ENCODE measurements at places on chromosomes 1 and 21.

- DNase-seq, result no peak
Measured at GRCh38 chr1:94983171-94983739, 56.3 kb upstream of the CNN3 start.

DNA sequence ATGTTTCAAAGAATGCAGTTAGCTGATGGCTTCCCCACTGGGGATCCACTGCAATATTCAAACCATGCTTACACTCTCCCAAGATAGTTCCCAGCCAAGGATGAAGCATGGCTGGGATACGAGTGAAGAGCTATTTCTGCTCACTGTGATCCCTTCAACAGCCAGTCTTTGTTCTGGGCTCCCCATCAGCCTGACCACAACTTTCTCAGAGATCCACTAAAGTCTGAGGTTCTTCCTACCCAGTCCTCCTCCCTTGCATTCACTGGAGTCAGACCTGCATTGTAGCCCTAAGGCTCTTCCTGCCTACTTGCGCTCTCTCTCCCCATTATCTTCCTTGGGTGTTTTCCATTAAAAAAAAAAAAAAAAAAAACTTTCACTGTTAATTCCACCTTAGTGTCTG lies 101.4 kb downstream of the TTLL7 start:
- no peak for DNase-seq

DNA sequence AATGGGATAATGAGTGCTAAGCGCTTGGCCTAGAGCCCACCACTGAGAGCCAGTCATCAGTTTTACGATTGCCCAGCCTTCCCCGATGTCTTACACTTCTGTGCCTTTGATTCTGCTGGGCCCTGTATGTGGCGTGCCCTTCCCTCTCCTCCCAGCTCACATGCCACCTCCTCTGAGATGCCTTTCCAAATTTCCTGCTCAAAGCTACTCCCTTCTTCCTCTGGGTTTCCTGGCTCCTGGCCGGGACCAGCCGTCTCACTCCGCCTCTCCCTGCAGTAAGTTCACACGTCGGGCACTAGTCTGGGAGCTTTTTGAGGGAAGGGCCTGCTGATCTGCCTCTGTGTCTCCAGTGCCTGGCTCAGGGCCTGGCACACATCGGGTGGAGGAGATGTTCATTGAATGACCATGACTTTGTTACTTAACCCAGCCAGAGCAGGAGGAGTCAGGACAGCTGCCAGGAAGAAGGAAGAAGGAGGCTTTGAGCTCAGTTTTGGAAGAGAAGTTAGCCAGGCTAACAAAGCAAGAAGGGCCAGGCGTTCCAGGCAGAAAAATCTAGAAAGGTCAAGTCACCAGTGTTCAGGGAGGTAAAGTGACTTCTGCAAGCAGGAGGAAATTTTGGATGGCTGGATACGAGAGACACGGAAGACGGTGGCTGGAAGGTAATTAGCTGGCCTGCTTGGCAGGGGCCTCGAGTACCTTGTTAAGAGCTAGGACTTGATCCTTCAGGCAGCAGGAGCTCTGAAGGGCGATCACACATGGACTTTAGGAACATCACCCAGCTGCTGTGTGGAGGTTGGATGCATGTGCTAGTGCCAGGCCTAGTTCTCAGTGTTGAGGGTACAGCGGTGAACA lies 63.6 kb downstream of the EPHB2 start:
- DNase-seq, result no peak

GRCh38 chr1:218164111-218164929 lies 120.8 kb upstream of the RRP15 start:
- no peak for DNase-seq

- no peak for DNase-seq
Measured at GRCh38 chr1:182684116-182684828, at the start of gene RGS8. RGS8 (minus strand) TSS chr1:182684587; CDS start chr1:182669649, 14,938 bp downstream.

- DNase-seq, result no peak
Measured at GRCh38 chr1:6634371-6635052, 9.8 kb downstream of the THAP3 start.

DNA sequence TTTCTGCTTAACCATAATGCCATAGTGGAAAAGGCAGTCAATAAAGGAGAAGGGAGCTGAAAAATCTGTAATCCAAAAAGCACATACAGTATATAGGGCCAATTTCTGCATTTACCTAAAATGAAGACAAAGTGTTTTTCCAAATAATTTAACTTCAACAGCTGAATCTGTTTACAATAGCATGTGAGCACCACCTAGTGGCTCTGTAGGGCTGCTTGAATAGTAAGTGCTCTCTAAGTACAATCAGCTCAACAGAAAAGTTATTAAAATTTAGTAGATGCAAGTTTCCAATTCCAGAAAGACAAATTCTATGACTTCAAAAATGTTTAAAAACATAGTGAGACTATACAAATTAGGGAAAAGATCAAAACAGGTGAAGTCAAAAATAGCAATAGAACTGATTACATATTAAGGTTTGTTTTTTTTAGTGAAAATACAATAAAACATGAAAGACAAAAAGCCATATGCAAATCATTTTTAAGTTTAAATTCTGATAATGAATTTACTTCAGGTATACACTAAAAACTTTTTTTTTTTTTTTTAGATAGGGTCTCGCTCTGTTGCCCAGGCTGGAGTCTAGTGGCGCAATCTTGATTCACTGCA lies 220.0 kb downstream of the SETD4 start:
- DNase-seq, result peak; percentile 50

GRCh38 chr1:203629016-203629506 lies 2.4 kb downstream of the ATP2B4 start:
- DNase-seq, result no peak

DNA sequence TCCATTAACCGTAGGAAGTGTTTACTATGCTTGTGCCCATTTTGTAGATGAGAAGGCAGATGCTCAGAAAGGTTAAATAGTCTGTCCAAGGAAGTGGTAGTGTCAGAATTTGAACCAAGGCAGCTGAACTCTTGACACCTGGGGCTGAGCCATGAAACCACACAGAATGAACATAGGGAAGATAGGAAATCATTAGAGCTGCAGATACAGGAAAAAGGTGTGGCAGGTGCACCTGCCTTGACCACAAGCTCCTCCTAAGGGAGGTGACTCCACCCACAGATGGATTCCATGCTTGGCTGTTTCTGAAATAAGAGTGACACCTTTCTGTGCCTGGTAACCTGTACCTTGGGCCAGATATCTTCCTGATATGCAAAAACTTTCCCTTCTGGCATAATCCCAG lies 69.9 kb upstream of the IGSF21 start:
- no peak for DNase-seq

GRCh38 chr1:190940951-190941350 lies 463.3 kb upstream of the BRINP3 start:
- no peak for DNase-seq

DNA sequence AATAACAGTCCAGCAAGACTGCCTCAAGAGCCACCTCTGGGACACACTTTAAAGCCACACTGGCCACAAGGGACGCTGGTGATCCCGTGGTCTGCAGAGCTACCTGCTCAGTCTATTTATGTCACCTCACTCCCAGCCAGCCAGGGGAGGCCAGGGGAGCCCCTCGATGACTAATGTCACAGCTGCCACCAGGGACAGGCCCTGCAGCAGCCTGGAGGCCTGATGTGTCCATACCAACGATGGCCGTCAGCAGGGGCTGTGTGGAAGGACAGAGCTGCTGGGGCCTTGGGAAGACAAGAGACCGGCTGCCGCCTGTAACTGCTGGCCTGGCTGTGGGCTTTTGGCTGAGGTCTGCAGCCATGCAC lies 71.0 kb downstream of the SIK1 start:
- DNase-seq, result no peak

DNA sequence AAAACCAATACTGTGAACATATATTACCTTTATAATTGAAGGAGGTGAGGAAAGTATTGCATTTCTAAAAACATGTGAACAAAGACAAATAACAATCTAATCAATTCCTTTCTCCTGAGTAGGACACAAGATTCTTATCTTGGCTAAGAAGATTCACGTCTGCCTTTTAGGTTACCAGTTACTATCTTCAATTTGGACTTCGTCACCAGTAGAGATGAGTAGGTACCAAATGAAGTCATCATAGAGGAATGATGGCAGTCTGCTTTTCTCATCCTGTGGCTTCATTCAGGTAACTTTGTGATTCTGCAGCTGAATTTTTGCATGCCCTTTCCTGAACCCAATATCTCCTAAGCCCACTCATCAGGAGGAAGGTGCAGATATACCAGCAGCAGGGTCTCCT lies 32.4 kb downstream of the ASTN1 start:
- no peak for DNase-seq

- DNase-seq, result no peak
Measured at GRCh38 chr1:80282536-80282935, 1276.0 kb upstream of the ADGRL4 start.

DNA sequence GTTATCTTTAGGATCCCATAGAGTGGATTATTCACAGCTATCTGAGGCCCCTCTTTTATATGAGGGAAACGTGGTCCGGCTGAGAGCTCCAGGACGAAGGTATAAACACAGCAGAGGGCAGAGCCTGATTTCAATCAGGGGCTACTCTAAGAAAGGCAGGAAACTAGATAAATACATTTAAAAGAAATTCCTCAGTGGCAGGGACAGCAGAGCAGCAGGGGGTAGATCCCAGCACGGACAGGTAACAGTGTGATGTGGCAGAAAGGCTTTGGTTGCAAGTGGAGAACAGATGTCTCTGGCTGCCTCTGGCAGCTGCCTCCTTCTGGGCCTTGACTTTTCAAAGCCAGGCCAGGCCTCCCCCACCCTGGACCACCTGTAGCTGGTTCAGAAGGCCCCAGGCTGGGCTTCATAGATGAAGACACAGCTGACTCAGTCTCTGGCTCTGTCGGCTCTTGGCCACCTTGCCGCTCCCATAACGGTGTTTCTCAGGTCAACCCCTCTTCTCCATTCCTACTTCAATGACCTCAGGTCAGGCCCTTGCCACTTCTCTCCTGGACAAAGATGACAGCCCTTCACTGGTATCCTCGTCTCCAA lies 43.8 kb downstream of the FAM78B start:
- DNase-seq, result no peak

DNA sequence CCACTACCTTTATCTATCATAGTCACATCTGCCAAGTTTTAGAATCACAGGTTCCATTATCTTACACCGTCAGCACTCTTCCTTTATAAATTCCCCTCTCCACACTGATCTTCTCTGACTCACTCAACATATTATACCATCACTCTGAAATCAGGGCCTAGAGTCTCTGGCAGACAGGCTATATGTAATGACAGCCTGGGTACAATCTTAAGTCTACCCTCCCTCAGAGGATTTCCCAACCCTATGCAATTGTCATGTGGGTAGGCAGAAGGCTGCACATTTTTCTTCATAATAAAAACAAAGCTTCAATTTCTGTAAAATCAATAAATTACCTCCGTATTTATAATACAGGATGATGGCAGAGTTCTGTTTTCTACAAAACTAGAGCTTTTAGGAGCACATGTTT lies 138.0 kb downstream of the RERE start:
- DNase-seq, result no peak

- no peak for DNase-seq
Measured at GRCh38 chr1:221437926-221438325, 304.0 kb downstream of the DUSP10 start.

GRCh38 chr1:153513023-153513422 lies 22.8 kb downstream of the S100A6 start:
- DNase-seq, result no peak

- no peak for DNase-seq
Measured at GRCh38 chr1:230340526-230341161, 85.5 kb downstream of the PGBD5 start.

DNA sequence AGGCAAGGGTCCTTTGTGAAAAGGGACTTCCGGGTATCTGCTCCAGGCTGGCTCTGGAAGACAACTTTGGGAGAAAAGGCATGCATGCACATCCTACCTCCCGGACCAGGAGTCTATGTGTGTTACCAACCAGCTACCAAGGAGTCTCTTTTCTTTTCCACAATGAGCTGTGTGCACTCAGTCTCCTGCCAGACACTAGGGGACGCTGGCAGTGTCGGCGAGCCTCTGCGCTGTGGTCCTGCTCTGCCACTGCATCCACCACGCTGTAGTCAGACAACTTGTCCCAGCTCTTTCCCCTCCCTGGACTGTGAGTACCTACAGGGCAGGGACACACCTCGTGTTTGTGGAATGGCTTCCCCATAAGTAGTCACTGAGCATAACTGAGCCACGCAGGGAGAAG lies 5.1 kb upstream of the SSR2 start:
- DNase-seq, result no peak

DNA sequence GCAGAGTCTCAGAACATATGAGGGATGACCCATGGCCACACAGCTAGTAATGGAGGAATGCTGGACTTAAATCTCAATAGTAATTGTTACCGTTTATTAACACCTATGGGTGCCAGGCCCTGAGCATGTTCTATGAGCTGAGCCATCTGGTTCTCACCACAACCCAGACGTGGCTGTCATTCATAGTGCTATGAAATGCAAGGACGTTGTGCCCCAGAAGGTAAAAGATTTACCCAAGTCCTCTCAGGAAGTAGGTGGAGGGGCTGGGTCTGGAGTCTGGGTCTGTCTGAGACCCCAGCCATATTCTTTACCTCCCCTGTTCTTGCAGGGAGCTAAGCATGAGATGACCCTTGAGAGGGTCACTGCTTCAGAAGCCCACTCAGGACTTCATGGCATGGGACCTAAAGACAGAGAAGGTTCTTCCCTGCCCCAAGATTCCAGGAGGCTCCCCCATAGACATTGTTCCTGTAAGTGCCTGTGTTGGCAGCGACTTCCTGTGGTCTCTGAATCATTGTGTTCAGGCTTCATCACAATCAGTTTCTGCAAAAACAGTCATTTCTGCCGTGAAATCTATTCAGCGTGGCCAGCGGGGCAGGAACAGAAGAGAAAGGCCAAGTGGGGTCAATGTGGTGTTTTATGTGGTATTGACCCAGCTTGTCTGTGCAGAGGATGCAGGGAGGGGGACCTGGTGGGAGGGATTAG lies 475.4 kb downstream of the PTPRU start:
- DNase-seq, result peak; percentile 91

- DNase-seq, result no peak
Measured at GRCh38 chr21:36072453-36073162, 2.8 kb downstream of the CBR1 start.

DNA sequence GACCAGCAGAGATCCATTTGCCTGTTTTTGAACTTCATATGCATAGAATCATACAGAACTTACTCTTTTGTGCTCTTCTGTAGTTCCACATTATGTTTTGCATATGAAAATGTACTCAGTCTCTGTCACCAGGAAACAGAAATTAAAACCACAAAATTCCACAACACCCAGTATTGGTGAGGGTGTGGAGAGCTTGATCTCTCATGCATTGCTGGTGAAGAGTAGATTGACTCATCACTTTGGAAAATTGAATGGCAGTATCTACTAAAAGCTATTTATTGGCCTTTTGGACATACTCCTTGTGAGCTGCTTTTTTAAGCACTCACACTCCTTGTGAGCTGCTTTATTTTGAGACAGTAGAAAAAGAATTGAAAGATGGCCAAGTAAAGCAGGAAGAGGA lies 43.3 kb downstream of the VTCN1 start:
- no peak for DNase-seq

- DNase-seq, result no peak
Measured at GRCh38 chr1:109304226-109304920, 2.4 kb downstream of the MYBPHL start.

GRCh38 chr1:168064216-168064615 lies 72.5 kb downstream of the GPR161 start:
- no peak for DNase-seq

GRCh38 chr1:31062867-31063380 lies 2.6 kb downstream of the PUM1 start:
- DNase-seq, result no peak

- DNase-seq, result no peak
Measured at GRCh38 chr1:43995984-43996732, 4.8 kb downstream of the CCDC24 start.

All from kidney epithelial cell (primary cell).